ENCODE measurements at places on chromosomes 16 and 17. TPM values are rescaled to one million over a fixed set of nuclear protein-coding genes. Genes with fewer than 3 reads are reported as not detected.

DNA sequence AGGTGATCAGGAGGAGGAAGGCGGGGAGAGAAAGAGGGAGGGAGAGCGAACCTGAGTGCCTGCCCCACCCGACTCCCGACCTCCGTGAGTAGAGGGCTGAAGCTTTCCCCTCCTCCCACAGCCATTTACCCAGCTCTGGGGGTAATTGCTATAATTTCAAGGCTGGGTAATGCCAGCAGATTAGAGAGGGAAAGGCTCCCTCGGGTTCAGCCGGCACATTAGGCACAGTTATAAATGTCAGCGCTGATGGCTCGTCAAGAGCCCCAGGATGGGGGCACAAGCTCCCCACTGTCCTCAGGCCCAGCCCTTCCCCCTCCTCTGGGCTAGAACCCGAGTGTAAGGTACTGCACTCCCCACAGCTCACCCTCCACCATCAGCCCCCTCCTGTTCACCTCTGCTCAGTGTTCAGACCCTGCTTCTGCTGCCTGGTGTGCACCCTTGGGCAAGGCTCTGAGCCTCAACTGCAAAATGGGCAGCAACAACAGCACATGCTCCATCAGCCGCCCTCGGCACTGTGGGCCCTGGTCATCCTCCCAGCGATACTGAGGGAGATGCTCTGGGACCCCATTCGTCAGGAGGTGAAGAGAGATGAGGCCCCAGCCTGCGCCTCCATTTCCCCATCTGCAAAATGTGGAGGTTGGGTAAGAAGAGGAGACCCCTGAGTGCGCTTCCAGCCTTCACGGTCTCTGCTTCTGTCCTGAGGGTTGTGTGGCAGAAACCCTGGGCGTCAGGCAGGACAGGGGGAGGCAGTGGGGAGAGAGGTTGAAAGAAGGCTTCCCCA lies 77.2 kb downstream of the NT5M start:
- ATAC-seq, result no peak

- ATAC-seq, result peak; percentile 15
Measured at GRCh38 chr17:39979893-39980350, 685 bp upstream of the PSMD3 start.

EFNB3 gene
- 25.8 TPM for total RNA-seq

DNA sequence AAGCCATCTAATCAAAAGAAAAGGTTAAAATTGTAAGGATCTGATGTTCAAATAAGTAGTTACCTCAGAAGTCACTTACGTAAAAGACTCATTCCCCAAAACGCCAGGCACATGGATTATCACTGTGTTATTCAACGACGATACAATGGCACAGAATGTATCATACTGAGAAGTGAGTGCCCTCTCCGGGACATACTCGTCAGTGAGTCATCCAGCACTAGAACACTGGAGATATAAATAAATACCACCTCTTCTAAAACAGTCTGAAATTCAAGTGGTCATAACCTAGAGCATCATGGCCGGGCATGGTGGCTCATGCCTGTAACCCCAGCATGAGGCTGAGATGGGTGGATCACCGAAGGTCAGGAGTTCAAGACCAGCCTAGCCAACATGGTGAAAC lies 24.9 kb downstream of the USP31 start:
- ATAC-seq, result no peak

- no peak for ATAC-seq
Measured at GRCh38 chr16:56675685-56676210, 6.1 kb downstream of the MT1H start.

DNA sequence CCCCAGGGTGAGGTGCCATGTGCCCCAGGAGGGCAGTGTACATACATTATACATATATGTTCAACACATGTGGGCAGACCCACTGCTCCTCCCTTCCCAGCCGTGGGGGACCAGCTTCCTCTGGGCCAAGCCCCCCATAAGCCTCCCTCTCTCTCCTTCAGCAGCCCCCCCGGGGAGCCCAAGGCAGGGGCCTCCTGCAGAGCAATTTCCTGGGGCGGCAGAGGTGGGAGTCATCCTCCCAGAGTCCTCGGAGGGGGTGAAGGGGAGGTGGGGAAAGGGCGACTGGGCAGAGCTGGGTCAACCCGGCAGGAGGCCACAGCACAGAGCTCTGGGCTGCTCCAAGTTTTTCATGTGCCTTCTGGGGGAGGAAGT lies 235.1 kb downstream of the ZNF423 start:
- no peak for ATAC-seq

All from motor neuron (in vitro differentiated cells).